ENCODE measurements at places on chromosomes 4 and X.

DNA sequence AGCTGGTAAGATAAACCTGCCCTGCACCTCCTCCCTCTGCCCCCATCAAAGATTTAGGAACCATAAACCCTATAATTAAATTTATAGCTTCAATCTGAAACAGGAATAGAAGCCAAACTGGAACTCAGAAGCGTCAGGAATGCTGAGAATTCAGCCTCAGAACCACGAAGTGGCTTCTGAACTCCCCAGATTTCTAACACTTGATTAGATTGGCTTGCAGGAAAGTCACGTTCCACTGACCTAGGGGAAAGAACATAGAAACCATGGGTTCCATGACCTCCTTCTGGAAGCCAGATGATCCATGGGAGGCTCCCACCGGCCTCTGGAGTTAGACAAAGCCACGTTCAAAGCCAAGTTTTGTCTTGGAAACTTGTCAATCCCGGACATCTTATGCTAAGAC lies 356.5 kb downstream of the MID1IP1 start:
- no peak for DNase-seq

DNA sequence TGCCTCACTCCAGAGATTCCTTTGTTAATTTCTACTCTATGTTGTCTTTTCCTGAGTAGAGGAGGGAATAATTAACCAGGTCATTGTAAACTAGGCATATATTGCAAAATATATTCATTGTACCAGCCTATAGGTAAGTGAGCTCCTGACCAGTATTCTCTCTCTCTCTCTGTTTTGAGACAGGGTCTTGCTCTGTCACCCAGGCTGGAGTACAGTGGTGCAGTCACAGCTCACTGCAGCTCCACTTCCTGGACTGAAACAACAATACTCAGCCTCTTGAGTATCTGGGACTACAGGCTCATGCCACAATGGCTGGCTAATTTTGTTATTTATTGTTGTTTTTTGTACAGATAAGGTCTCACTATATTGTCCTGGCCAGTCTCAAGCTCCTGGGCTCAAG lies 198.3 kb downstream of the ARAP2 start:
- DNase-seq: no peak

- DNase-seq: peak; percentile 58
Measured at GRCh38 chrX:130091980-130092522, 18.2 kb downstream of the ELF4 start.

GRCh38 chrX:15882704-15883539 lies 28.3 kb upstream of the AP1S2 start:
- no peak for DNase-seq

DNA sequence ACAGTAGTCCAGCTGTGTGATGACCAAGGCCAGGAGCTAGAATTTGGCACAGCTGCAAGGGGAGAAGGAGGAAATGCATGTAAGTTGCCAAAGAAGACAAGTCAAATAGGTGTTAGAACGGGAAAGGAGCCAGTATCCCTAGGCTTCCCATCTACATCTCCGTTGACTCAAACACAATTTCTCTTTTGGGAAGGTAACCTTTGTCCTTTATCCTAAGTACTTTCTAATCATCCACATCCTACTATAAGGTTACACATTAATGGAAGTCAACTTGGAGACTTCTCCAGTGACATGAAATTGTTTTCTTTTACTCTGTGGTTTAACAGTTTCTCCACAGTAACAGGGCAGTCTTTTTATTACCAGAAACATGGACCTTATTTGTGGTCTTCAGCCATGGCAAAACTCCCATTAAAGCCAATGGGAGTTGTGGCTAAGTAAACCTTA lies 620.0 kb downstream of the ANKRD50 start:
- DNase-seq: no peak

- DNase-seq: no peak
Measured at GRCh38 chrX:135382260-135382659, 39.5 kb upstream of the SMIM10L2A start.

DNA sequence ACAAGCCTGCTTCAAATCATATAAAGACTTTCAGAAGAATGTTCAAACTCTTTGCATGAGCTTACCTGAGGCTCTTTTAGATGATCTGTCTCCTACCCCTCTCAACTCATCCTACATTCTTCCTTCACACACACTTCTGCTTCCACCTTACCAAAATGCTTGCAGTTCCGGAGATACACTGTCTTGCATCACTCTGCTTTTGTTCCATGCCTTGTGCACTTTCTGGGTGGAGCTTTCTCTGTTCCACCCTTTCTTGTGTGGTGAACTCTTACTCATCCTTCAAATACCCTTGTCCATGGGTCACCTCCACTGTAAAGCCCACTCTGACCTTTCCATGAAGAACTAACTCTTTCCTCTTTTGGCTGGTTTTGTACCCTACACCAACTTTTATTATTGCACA lies 18.4 kb upstream of the MGST2 start:
- DNase-seq: no peak
